ENCODE measurements at places on chromosomes 4 and X. TPM values are rescaled to one million over a fixed set of nuclear protein-coding genes. Genes with fewer than 3 reads are reported as not detected.

DNA sequence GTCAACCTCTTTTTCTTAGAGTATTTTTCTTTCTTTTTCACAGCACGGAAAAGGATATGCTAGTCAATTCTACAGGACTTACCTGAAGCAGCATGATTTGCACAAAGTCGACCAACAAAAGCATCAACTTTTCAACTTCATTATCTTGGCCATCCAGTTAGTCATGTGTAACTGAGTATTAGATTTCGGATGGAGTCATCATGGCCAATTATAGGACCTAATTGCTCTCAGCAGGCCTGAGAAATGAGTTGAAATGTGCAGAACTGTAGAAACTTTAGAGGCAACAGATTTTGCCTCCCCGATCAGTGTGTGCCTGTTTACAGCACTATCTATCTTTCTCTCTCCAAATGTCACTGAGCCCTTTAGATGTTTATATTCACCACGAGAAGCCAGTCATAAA is 41.0 kb downstream of the PCDH10 start:
- peak; percentile 2 for DNase-seq

DNA sequence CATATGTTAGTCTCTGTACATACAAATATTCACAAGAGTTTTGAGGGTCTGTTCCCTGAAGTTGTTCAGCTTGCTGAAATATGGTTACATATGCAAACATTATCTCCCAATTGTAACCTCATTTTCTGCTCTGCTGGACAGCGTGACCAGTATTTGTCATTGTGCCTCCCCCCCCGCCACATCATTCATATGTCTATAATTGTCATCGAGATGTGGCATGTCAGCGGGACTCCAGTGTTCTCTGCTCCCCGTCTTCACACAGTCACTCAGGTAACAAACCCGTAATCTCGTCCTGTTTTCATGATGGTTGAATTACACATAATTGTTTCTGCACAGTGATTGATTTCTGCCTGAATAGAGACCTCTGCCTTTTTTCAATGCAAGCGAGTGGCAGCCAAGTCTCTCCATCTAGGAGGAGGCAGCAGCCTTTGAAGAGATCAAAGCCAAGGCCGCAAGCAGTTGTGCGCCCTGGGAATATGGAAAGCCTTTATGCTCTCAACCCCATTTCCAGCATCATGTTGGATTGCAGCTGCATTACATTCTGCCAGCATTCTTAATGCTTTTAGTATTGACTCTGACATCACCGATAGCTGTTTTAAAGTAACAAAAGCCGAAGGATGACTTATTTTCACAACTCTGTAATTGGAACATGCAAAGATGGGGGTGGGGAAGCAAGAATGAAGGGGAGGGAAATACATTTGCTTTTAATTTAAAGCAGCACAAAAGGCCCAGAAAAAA is 27.4 kb downstream of the LEF1 start:
- DNase-seq: no peak

DNA sequence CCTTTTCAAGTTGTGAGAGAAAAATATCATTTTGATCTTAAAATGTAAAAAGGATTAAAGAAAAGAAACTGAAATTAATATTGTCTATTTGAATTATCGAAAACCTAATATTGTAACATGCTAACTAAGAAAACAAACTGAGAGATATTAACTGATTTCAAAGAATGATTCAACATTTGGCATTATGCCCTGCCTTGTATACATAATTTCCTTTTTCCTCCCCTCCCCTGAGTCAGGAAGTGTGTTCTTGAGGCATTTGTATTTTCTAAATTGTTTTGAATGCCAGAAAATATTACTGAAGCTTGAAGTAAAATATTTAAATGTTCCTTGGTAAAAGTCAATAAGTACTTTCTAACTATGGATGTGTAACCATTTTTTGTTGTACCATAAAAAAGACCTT is 49.4 kb downstream of the RPS6KA3 start:
- DNase-seq: peak; percentile 55

- no peak for DNase-seq
These were observed 176.3 kb upstream of the GK2 start for GRCh38 chr4:79584352-79584751.

- DNase-seq: no peak
These were observed 22.3 kb upstream of the NAT8L start for GRCh38 chr4:2036866-2037265.

DNA sequence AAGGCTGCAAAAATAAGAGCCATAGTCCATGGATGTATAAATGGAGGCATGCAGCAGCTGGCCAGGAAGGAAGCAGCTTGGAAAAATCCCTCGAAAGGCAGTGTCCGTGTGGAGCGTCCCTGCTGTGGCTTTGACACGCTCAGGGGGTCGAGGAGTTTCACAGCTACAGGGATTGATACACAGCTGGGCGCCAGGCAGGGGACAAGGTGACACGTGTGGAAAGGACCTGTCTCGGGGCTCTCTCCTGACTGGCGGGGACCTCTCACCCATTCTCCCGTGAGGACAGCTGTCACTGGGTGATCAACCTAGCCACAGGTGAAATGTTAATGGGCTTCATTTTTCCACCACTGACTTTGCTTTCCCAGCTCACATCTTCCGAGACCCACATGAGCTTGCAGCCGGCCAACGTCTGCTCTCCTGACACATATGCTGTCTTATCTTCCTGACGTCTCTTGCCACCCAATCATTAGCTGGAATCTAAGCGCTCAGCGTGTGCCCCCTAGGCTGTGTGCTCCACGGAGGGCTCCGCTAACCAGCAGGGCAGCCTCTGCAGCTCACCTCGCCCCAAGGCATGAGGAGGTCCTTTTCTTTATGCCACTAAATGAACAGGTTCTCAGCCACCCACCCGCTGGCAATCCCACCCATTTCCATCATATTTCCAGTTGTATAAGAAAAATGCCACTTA is 89.4 kb upstream of the AFAP1 start:
- no peak for DNase-seq

DNA sequence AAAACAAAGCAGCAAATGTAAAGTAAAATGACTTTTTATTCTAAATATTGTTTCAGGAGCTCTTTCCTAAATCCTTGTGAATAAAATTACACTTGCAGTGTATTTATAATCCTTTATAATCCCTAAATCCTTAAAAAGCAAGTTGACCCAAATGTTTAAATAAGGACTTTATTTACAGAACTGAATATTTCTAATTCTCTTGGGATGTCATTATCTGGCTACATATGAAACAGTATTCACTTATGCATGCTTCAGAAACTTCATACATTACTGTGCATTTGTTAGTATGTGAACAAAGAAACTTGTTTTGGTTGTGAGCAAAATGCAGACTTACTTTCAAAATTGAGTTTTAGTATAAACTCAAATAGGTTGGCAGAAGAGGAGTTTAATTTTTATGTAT is 49.2 kb downstream of the PTTG2 start:
- no peak for DNase-seq

Gene ASB12
- total RNA-seq: not detected

GRCh38 chrX:153909024-153909979 is 4.8 kb downstream of the AVPR2 start:
- no peak for DNase-seq

Gene FRG2
- 0.96 TPM for total RNA-seq

GRCh38 chr4:82217986-82218715 is 155.6 kb downstream of the HNRNPD start:
- DNase-seq: no peak

- DNase-seq: no peak
These were observed 108.3 kb downstream of the JADE1 start for GRCh38 chr4:128917781-128918180.

DNA sequence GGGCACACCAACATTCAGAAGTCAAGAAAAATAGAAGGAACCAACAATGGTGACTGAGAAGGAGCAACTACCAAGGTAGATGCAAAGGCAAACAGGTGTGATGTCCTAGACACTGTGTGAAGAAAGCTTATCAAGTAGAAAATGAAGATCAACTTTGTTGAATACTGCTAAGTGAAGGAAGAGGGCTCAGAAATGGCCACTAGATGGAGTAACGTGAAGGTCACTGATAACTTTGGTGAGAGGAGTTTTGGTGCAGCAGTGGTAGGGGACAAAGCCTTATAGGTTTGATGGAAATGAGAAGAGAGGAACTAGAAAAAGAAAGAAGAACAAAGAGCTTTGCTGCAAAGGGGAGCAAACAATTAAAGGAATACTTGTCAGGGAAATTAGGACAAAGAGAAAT is 23.5 kb downstream of the OTC start:
- DNase-seq: peak; percentile 14

DNA sequence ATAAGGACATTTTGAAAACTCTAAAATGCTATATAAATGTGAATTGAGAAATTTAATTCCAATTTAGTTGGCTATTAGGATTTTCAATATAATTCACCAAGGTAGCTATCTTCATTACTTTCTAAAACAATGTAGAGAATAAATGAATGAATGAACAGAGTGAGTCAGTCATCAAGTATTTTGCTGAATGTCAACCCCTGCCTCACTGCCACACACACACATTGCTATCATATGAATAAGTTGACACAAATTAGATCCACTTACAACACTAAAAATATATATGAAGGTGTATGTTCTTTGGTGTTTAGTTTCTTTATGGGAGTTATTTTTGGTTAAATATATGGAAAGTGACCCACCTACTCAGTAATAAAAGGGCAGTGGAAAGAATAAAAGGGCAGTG is 141.4 kb upstream of the SMIM10 start:
- peak; percentile 16 for DNase-seq

GRCh38 chr4:106753426-106753825 is 282.7 kb downstream of the DKK2 start:
- no peak for DNase-seq

GRCh38 chrX:119784747-119785446 is 6.5 kb downstream of the RPL39 start:
- DNase-seq: peak; percentile 14

GRCh38 chr4:80903020-80903419 is 127.5 kb upstream of the BMP3 start:
- no peak for DNase-seq

DNA sequence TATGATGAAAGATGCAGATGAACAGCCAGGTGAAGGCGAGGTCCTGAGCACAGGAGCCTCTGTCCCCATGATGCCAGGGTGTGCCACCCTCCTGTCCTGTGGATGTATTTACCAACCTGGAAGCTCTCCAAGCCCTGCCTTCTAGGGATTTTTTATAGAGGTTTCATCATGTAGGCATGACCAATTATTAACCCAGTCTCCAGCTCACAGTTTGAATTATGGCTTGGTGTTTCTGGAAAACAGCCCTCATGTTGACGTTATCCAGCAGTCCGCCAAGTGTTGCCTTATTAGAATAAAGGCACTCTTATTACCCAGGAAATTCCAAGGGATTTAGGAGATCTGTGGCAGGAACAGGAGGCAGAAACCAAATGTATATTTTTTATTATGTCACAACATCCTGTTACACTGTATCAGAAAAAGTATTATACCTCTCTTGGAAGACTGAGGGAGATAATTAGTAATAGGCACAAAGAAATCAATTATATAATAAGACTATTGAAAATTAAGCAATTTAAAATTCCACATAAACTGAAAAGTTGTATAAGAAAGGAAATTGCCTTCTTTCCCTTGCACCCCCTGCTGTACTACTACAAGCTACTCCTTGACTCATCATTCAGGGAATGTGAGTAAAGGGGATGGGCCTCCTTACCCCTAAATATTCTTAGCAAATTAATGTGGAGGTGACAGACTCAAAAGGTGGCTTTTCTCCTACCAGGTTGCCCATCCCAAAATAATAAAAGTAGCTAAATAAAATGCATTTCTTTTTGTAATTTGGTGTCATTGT is 129.6 kb downstream of the ZNF330 start:
- DNase-seq: peak; percentile 28
